ENCODE measurements at places on chromosomes 1 and 21. TPM values are rescaled to one million over a fixed set of nuclear protein-coding genes. Genes with fewer than 3 reads are reported as not detected.

GRCh38 chr1:243452092-243452491 lies 196.3 kb downstream of the SDCCAG8 start:
- H3K36me3 ChIP-seq: no peaks in the 10 kb centered on the region
- no peak overlapping the region for H3K4me3 ChIP-seq
- no peaks in the 10 kb centered on the region for H3K27me3 ChIP-seq
- no peaks in the 10 kb centered on the region for H3K4me1 ChIP-seq
- H3K27ac ChIP-seq: no peak overlapping the region

- peaks cover 17% of the 10 kb centered on the region for H3K4me1 ChIP-seq
- DNase-seq: no peak
- no peak overlapping the region for H3K27ac ChIP-seq
Observed at GRCh38 chr1:235901461-235901860, 34.8 kb upstream of the LYST start.

Gene KRTAP19-3
- total RNA-seq: not detected

Gene GJA5
- 189 TPM for total RNA-seq

- no peaks in the 10 kb centered on the region for H3K36me3 ChIP-seq
- no peaks in the 10 kb centered on the region for H3K27me3 ChIP-seq
- no peak overlapping the region for H3K4me3 ChIP-seq
- H3K4me1 ChIP-seq: no peaks in the 10 kb centered on the region
- DNase-seq: no peak
- no peak overlapping the region for H3K27ac ChIP-seq
Observed at GRCh38 chr1:152817309-152817708, 5.5 kb downstream of the LCE1B start.

Gene JAK1
- total RNA-seq: 202 TPM

DNA sequence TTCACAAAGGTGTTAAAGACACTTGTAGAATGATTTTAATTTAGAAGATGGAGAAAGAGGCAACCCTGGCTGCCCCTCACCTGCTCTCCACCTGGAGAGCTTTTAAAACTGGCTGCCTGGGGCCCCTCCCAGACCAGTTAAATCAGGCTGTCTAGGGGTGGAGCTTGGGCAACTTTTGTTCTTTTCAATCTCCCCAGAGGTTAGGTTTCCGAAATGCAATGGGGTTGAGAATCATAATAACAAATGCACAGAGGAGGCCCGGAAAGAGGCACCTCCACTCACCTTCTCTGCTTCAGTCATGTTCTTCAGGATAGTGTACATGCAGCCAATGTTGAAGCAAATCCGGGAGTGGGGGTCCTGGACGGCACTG lies 400 bp downstream of the NCF2 start:
- H3K4me1 ChIP-seq: peaks cover 12% of the 10 kb centered on the region
- DNase-seq: no peak
- H3K27ac ChIP-seq: no peak overlapping the region
- H3K4me3 ChIP-seq: no peak overlapping the region

DNA sequence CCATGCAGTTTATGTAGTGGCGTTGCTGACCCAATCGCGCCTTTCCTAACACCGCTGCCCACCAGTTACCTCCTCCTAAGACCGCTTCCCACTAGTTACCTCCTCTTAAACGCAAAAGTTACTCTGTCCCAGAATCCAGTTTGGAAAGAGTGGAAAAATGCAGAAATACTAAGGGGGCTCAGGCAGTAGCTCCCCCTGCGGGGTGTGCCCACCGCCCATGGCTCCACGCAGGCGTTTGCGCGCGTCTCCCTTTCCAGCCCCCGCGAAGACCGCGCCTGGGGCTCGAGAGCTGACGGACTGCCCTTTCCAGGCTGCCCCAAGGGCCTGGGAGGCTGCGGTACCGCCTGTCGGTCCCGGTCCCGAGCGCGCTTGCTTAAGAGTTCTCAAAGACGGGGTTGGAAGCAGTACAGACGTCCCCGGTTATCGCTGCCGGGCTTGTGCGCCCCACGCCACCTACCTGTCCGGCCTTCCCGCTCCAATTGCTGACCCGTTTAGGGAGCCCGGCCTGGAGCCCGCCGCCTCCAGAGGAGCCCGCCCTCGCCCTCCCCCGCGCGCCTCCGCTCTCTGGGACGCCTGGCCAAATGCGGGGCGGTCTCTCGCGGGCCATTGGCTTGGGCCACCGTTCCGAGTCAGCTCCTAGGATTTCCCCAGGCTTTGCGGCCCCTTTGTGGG lies 414.1 kb upstream of the ESRRG start:
- peak overlapping the region; percentile 81 for H3K4me3 ChIP-seq
- DNase-seq: peak; percentile 30
- peaks cover 44% of the 10 kb centered on the region for H3K27me3 ChIP-seq
- H3K27ac ChIP-seq: no peak overlapping the region
- no peaks in the 10 kb centered on the region for H3K36me3 ChIP-seq

GRCh38 chr1:213649373-213649772 lies 338.4 kb upstream of the PROX1 start:
- no peak overlapping the region for H3K27ac ChIP-seq
- no peaks in the 10 kb centered on the region for H3K27me3 ChIP-seq
- H3K36me3 ChIP-seq: no peaks in the 10 kb centered on the region
- DNase-seq: no peak
- no peaks in the 10 kb centered on the region for H3K4me1 ChIP-seq
- H3K4me3 ChIP-seq: no peak overlapping the region

- H3K27ac ChIP-seq: no peak overlapping the region
- H3K36me3 ChIP-seq: peaks cover 28% of the 10 kb centered on the region
- H3K4me1 ChIP-seq: peaks cover 3% of the 10 kb centered on the region
Observed at GRCh38 chr1:200808846-200809245, 63.9 kb upstream of the GPR25 start.

DNA sequence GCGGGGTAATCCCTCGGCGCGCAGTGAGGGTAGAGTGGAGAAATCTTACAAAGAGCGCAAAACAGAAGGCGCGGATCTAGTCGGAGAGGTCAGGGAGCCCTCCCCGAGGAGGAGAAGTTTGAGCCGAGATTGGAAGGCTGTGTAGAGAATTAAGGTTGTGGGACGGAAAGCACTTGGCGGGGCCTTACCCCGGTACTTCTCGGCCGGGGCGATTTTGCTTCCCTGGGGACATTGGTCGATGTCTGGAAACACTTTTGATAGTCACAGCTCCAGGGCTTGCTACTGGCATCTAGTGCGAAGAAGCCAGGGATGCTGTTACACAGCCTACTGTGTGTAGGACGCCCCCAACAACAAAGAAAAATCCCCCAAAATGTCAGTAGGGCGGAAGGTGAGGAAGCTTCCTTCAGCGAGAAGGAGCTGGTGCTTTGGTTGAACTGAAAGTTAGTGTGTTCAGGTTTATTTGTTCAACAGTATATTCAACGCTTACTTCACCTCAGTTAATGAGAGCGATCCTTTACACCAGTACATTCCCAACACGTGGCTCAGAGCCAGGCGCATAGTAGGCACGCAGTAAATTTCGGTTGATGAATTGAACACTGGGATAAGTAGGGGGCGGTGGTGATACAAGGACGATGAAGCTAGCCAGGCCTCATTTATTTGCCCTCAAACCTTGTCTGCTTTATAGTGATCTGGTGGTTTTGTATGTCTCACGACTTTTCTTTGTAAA lies 807 bp downstream of the CEP85 start:
- H3K27me3 ChIP-seq: peaks cover 3% of the 10 kb centered on the region
- H3K36me3 ChIP-seq: no peaks in the 10 kb centered on the region
- peak overlapping the region; percentile 15 for H3K27ac ChIP-seq
- peak overlapping the region; percentile 95 for H3K4me3 ChIP-seq
- no peak for DNase-seq
- H3K4me1 ChIP-seq: peaks cover 3% of the 10 kb centered on the region

Measured in endothelial cell (in vitro differentiated cells).